Activated CD4-positive, alpha-beta T cell treated with anti-CD3 and anti-CD28 coated beads, Interleukin-2, amount 10 ng/mL, durations not matched to agents 24 days and 14 days (primary cell): ENCODE measurements at places on chromosomes 11 and 22. TPM values are rescaled to one million over a fixed set of nuclear protein-coding genes. Genes with fewer than 3 reads are reported as not detected.

Gene YAP1
- not detected in 2 replicates for total RNA-seq

Gene JHY
- total RNA-seq, result 0.95 and 1.1 TPM in 2 replicates

Gene LINC01488
- total RNA-seq, result not detected in 2 replicates

Gene OR56A1
- total RNA-seq, result not detected in 2 replicates

Gene OR5B21
- not detected in 2 replicates for total RNA-seq

Gene KDM4E
- total RNA-seq, result not detected in 2 replicates

Gene SCT
- total RNA-seq, result not detected in 2 replicates

Gene INPPL1
- 123 and 144 TPM in 2 replicates for total RNA-seq

Gene RAPSN
- total RNA-seq, result 0.42 and 1.0 TPM in 2 replicates

Gene TMPRSS13
- total RNA-seq, result 1.2 and 1.5 TPM in 2 replicates

Gene FAM118B
- total RNA-seq, result 12.8 and 14.2 TPM in 2 replicates

- H3K27ac ChIP-seq, result no peak overlapping the region
- H3K4me3 ChIP-seq, result no peak overlapping the region
- H3K36me3 ChIP-seq, result no peaks in the 10 kb centered on the region
- H3K4me1 ChIP-seq, result no peaks in the 10 kb centered on the region
Observed at GRCh38 chr22:48051796-48052620, 1289.6 kb downstream of the TBC1D22A start.

DNA sequence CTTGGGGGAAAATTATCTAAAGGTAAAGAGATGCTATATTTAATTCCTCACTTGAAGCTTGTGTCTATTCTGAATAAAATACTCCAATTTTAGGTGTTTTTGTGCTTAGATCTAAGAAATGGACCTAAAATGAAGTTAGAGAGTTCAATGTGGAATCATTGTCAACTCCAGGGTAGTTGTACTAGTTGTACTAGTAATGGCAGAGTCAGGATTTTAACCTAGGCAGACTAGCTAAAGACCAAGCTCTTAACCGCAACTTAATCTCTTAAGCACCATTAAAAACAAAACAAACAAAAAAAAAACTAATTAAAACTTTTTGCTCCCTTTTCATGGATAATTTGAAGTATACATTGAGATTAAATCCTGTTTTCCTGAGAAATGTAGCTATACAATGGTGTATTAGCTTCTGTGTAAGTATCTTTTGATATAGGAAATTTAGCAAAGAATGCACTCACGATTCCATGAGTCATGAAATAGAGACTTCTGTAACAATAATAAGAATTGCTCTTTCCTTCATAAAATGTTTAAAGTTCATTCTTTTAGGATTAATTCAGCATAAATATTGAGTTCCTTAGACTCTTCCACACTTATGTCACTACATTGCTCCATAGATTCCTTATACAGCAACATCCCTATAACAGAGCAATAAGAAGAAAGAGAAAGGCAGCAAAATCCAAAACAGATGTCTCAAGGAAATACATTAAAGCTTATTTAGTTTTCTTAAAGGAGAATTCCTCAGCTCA, 26.5 kb upstream of the SOX6 start:
- H3K36me3 ChIP-seq, result no peaks in the 10 kb centered on the region
- H3K27me3 ChIP-seq, result no peaks in the 10 kb centered on the region
- DNase-seq, result no peak
- H3K4me3 ChIP-seq, result no peak overlapping the region

GRCh38 chr11:30196400-30197206, 34.2 kb upstream of the FSHB start:
- DNase-seq, result peak; percentile 78
- no peaks in the 10 kb centered on the region for H3K36me3 ChIP-seq
- no peaks in the 10 kb centered on the region for H3K4me1 ChIP-seq
- H3K27ac ChIP-seq, result no peak overlapping the region
- no peak overlapping the region for H3K4me3 ChIP-seq

DNA sequence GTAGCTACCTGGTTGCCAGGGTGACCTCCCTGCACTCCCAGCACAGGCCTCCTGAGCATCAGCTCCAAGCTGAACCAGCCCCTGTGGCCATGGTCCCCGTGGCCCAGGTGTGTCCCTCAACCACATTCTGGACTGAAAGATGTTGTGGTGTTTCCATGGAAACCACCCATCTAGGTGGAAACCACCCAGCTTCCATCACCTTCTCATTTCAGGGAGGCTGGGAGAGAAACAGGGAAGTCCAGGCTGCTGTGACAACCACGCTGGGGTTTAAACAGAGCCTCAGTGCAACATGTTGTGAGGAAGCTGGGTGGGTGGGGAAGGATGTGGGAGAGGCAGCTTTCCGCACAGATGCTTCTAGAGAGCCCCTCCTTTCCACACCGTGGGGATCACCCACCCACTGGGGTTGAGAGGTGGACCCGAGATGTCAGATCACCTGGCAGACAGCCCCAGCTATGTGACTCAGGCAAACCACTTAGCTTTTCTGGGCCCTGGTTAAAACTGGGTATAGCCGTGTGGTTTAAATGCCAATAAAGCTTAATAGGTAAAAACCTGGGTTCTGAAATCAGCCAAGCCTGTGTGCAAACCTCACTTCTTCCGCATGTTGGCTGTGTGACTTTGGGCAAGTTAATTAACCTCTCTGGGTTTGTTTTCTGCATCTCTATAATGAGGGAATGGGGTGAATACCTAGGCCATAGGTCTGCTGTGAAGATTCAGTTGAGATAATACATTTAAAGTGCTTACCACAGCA, 46.4 kb downstream of the CD82 start:
- peak; percentile 89 for DNase-seq
- H3K4me1 ChIP-seq, result peaks cover 73% of the 10 kb centered on the region
- peaks cover 74% of the 10 kb centered on the region for H3K36me3 ChIP-seq
- H3K4me3 ChIP-seq, result peak overlapping the region; percentile 46
- H3K27me3 ChIP-seq, result no peaks in the 10 kb centered on the region
- peak overlapping the region; percentile 88 for H3K27ac ChIP-seq

- H3K36me3 ChIP-seq, result no peaks in the 10 kb centered on the region
- H3K4me3 ChIP-seq, result no peak overlapping the region
- no peak for DNase-seq
- H3K4me1 ChIP-seq, result no peaks in the 10 kb centered on the region
Observed at GRCh38 chr22:35991168-35991567, 37.5 kb downstream of the RBFOX2 start.

GRCh38 chr11:121508449-121508848, 55.7 kb upstream of the SORL1-AS1 start:
- H3K27ac ChIP-seq, result peak overlapping the region; percentile 25
- no peaks in the 10 kb centered on the region for H3K27me3 ChIP-seq
- peaks cover 80% of the 10 kb centered on the region for H3K36me3 ChIP-seq
- peak; percentile 54 for DNase-seq

DNA sequence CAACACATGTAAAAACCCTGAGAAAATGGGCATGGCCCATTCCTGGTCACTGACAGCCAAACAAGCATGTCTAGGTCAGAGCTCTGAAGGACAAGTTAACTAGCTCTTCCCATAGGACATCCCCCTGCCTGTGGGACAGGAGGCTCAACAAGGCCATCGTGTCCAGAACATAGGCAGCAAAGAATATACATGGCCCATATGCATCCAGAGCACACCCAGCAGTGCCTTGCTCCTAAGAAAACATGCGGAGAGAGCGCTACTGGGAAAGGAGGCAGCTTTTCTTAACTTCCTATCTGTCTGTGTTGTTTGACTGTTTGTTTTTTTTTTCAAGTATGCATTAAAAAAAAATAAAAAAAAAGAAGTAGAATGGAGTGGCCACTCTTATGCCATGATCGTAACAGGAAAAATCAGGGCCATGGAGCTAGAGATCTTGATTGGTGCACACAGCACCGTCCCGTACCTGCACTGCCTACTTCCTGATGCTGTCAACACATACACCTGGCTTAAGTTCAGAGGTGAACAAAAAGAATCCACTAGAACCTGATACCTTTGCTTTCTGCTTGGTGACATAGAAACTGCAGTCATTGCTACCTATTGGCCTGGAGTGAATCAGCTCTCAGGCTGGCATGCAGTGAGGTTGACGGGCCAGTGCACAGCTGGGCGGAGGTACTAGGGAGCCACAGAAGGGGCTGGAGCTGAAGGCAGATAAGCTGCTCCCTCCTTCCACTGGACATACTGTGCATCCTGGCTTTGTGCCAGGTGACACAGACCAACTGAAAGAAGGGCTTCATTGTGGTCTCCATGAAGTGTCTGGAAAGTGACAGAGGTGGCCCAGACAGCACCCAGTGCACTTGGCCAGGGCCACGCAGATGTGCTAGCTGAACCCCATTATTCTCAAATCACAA, 11.9 kb downstream of the UFD1 start:
- no peaks in the 10 kb centered on the region for H3K27me3 ChIP-seq
- DNase-seq, result no peak
- H3K4me1 ChIP-seq, result peaks cover 1% of the 10 kb centered on the region
- H3K27ac ChIP-seq, result no peak overlapping the region
- no peak overlapping the region for H3K4me3 ChIP-seq

DNA sequence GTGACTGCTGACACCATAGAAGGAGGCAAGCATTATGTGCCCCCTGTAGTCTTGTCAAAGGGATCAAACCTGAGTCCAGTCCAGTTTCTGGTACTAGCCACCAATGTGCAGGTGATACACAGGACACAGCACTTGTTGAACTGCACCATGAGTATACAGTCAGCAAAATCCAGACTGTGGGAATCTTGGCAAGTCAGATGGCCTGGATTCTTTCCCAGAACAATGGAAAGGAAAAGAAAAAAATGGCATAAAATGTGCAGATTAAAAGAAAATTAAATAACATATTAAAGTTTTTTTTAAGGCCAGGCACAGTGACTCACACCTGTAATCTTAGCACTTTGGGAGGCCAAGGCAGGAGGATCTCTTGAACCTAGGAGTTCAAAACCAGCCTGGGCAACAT, 16.8 kb downstream of the CRY2 start:
- H3K4me3 ChIP-seq, result no peak overlapping the region
- no peak for DNase-seq
- no peaks in the 10 kb centered on the region for H3K27me3 ChIP-seq
- no peak overlapping the region for H3K27ac ChIP-seq

GRCh38 chr11:907668-908067, 2.9 kb downstream of the CHID1 start:
- peaks cover 25% of the 10 kb centered on the region for H3K36me3 ChIP-seq
- H3K27me3 ChIP-seq, result no peaks in the 10 kb centered on the region
- no peak overlapping the region for H3K27ac ChIP-seq
- H3K4me1 ChIP-seq, result peaks cover 18% of the 10 kb centered on the region
- H3K4me3 ChIP-seq, result peak overlapping the region; percentile 39
- DNase-seq, result no peak

DNA sequence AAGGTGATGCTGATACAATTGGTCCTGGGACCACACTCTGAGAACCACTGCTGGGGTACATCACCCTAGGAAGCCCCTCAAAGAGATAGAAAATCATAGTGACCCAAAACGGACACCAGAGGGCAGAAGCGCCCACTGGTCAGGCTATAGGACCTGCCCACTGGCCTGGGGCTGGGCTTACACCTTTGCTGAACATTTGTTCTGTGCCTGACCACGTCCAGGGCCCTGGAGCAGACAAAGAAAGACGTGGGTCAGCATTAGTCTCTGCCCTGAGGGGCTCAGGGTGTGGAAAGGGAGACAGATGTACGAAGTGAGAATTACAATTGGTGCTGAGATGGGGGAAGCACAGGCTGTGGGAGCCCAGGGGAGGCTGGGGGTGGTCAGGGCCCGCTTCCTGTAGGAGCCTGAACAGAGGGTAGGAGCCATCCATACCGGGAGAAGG, 14.4 kb upstream of the SERPINH1 start:
- H3K27me3 ChIP-seq, result peaks cover 10% of the 10 kb centered on the region
- peaks cover 3% of the 10 kb centered on the region for H3K4me1 ChIP-seq

DNA sequence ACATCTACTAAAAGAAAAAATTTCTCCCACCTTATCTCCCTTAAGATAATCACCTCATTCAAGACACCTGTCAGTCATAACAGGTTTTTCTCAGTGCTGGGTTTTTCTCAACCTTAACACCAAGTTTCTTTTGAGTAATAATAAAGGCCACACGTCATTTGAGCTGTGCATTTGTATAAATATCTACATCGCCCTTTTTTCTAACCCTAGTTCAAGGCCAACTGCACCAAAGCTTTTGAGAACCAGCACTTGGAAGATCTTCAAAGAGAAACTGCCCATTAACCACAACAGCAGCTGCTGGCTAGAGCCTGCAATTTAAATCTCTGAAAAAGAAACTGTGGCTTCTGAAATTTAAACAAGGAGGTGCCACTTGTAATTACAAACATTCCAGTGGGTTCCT, 6.9 kb downstream of the CADM1 start:
- peaks cover 16% of the 10 kb centered on the region for H3K27me3 ChIP-seq
- H3K4me3 ChIP-seq, result no peak overlapping the region
- no peak for DNase-seq
- no peak overlapping the region for H3K27ac ChIP-seq

DNA sequence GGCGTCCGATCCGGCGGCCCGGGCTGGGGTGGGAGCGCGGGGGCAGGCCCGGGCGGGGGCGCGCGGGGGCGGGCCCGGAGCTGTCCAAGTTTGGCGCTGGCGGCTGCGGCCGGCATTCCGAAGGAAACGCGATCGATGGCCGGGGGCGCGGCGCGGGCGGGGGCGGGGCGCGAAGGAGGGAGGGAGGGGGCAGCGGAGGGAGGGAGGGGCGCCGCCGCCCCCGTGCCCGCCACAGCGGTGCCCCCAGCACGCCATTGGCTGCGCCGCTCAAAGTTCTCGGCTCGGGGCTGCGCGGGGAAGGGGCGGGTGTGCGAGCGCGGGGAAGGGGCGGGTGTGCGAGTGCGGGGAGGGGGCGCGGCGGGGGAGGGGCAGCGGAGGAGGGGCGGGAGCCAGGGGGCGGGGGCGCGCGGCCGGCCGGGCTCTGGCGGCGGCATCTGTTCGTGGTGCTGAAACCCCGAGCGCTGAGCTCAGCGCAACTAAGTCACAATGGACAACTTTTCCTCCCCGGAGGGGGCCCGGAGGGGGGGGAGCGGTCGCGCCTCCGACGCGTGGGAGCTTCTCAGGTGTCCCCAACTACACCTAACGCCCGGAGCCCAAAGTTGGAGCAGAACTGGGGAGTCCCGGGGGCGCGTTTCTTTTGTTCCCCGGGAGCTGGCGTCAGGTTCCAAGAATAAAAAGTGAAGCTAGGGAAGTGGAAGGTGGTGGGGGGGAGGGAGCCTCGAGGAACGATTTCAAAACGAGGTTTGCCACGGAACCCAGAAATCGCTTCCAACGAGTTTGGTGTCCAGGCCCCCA, 2.2 kb downstream of the PHF21B start:
- H3K4me3 ChIP-seq, result no peak overlapping the region
- DNase-seq, result no peak
- peaks cover 54% of the 10 kb centered on the region for H3K27me3 ChIP-seq
- H3K36me3 ChIP-seq, result peaks cover 2% of the 10 kb centered on the region
- no peak overlapping the region for H3K27ac ChIP-seq
- peaks cover 6% of the 10 kb centered on the region for H3K4me1 ChIP-seq

DNA sequence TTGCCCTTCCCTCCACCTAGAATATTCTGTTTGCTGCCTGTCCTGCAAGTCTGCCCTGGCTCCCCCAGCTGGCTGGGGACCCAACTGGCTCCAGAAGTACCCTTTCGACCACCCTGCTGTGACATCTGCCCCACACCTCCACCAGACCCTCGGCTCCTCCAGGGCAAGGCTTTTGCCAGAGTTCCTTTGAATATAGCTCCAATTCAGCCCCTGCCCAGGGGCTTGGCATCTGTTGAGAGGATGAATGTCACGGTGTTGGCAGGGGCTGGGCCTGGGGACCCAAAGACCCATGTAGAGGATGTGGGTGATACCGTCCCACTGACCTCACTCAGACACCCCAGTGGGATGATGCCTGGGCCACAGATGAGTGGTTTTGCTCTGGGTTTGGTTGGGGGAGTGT, 4.0 kb downstream of the NLRP6 start:
- peaks cover 43% of the 10 kb centered on the region for H3K4me1 ChIP-seq
- peak overlapping the region; percentile 84 for H3K27ac ChIP-seq
- DNase-seq, result no peak
- peaks cover 34% of the 10 kb centered on the region for H3K27me3 ChIP-seq
- peak overlapping the region; percentile 87 for H3K4me3 ChIP-seq
- peaks cover 34% of the 10 kb centered on the region for H3K36me3 ChIP-seq

GRCh38 chr11:14858404-14858803, 33.6 kb downstream of the CYP2R1 start:
- peaks cover 11% of the 10 kb centered on the region for H3K4me1 ChIP-seq
- no peak for DNase-seq
- H3K4me3 ChIP-seq, result no peak overlapping the region
- H3K27me3 ChIP-seq, result no peaks in the 10 kb centered on the region
- no peak overlapping the region for H3K27ac ChIP-seq
- peaks cover 66% of the 10 kb centered on the region for H3K36me3 ChIP-seq
